Right hindlimb (tissue), 1 donor: ENCODE measurements at places on chromosomes 3 and 15.
A peak's percentile ranks its signal among the peaks of the same experiment; 100 is the strongest.

GRCh38 chr3:66423791-66424190, 77.0 kb downstream of the LRIG1 start:
- DNase-seq = no peak

- DNase-seq = no peak
Measured at GRCh38 chr3:128340198-128340903, 126.3 kb downstream of the DNAJB8 start.

- DNase-seq = peak; percentile 21
Measured at GRCh38 chr3:62923066-62923465, 47.9 kb upstream of the CADPS start.

GRCh38 chr3:195238081-195238571, 32.8 kb downstream of the XXYLT1 start:
- no peak for DNase-seq

GRCh38 chr3:25396251-25396650, 31.8 kb upstream of the RARB start:
- DNase-seq = no peak

DNA sequence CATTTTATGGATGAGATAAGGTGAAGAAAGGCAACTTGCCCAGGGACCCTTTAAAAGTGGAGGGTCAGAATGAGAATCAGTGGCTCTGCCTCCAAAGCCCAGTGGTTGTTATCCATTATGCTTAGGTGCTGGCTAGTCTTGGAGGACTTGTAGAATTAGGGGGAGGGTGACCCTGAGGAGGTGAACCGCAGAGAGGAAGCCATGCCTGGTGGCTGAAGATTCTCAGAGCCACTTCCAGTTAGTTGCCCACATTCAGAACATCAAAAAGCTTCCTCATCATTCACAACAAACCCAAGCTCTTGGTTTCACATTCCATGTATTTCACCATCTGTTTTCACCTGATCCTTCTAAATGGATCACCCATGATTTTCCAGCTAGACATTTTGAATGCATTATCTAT, 11.2 kb downstream of the EBLN2 start:
- DNase-seq = no peak
